LHCN-M2 (cell line): ENCODE measurements at places on chromosomes 5 and 9. TPM values are rescaled to one million over a fixed set of nuclear protein-coding genes. Genes with fewer than 3 reads are reported as not detected.

LRRC70 gene
- total RNA-seq: 0.17 and 0.83 TPM in 2 replicates

GRCh38 chr5:14685757-14686156 lies 21.2 kb downstream of the OTULIN start:
- peak; percentile 57 for DNase-seq

DNA sequence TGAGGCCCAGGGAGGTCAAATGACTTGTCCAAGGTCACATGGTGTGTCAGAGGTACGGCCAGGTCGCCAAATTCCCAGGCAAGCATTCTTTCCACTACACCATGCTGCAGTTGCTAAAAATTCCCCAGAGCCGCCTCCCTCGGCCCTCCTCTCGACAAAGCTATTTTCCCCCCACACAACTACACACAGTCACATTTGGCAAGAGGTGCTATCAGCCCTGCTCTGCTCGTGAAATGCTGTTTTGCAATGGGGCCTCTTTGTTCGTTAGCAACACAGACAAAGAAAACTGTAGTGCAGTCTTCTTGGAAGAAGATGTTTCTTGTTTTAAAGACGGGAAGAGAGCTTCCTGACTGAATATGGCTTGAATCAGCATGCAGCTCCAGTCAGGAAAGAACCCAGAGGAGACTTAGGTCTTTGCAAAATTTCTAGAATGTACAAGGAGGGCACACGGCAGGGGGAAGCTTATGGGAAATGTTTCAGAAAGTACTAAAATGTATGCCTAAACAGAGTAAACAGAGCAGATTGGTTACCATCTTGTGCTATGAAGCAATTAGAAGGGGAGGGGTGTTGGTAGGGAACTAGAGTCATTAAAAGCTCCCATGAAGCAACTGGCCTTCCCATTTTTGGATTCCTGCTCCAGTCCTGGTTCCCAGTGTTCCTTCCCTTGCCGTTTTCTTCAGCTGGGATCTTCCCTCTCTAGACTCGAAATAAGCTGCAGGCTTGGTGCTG lies 14.2 kb downstream of the SLIT3 start:
- DNase-seq: no peak

DNA sequence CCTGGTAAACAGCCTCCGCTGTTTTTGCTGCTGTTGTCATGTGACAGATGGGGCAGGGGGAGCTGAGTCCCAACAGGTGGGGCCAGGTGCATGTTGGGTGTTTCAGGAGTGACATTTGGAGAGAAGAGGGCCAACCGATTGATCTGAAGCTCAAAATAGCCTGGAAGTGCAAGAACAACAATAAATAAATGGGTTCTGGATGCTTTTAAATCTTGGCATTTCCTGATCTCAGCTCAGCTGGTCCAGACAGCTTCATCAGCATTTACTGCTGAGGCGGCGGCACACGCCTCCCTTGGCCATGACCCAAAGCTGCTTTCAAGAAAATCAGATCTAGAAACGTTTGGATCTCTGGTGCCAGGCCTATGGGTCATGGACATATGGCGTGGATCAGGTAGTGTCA lies 70.5 kb downstream of the PPARGC1B start:
- DNase-seq: no peak

- peak; percentile 76 for DNase-seq
Observed at GRCh38 chr5:37886242-37886905, 46.5 kb upstream of the GDNF start.

- DNase-seq: no peak
Observed at GRCh38 chr5:39109606-39110005, 35.4 kb upstream of the RICTOR start.

FRRS1L gene
- total RNA-seq: under 0.01 TPM in 1 of 2 replicates, not detected in the other

DNA sequence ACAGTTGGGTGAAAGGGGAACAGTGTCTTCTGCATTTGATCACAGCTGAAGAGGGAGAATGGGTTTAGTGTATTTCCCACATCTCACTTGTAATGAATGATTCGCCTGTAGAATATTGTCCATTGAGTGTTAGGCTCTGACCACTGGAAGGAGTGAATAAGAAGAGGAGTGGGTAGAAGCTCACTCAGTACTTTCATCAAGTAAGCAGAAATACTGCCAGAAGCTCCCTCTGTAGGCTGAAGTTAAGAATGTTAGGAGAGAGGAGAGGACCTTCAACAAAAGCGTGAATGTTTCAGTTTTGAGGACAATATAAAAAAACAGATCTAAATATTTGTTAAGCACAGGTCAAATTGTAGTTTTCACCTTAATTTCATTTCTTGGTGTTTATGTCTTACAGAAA lies 27.5 kb downstream of the FSD1L start:
- DNase-seq: peak; percentile 59

HAVCR1 gene
- not detected in 2 replicates for total RNA-seq

- DNase-seq: no peak
Observed at GRCh38 chr9:84266087-84266561, 74.4 kb downstream of the SLC28A3 start.

FBP2 gene
- not detected in 2 replicates for total RNA-seq

GRCh38 chr9:100674419-100675122 lies 96.7 kb downstream of the CAVIN4 start:
- peak; percentile 14 for DNase-seq

AMBP gene
- total RNA-seq: not detected in 2 replicates

DNA sequence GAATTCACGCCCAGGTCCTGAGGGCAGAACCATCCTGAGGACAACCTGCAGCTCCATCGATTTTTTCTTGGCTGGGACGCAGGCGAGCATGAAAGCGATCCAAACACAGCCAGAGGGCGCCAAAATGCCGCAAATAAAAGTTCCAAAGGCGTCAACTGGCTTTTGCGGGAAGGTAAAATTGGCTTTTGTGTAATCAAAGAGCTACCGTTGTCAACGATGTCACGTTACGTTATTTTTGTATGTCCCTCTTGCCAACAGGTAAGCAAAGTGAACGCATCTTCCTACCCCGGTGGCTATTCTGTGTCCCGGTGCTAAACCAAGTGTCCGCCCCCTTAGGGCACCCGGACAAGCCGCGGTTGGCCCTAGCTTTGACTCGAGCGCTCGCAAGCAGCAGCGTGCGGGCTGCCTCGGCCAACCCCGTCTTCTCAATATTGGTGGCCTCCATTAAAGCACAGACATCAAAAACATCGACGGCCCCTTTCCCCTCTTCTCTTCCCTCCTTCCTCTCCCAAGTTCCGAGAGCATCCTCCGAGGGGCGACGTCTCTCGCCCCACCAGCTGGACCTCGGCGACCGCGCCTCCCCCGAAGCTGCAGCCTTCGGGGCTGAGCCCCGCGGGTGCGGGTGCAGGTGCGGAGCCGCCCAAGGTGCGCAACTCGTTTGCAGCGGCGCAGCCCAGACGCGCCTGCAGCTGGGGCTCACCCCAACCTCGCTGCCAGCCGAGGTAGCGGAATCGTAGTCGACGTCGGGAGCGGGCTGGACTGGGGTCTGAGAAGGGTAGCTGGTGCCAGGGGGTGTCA lies 1.1 kb upstream of the BASP1 start:
- DNase-seq: peak; percentile 75
